ENCODE measurements at places on chromosomes 2 and 18.

- DNase-seq: peak; percentile 62
Measured at GRCh38 chr2:196586511-196586991, 53.0 kb upstream of the CCDC150 start.

DNA sequence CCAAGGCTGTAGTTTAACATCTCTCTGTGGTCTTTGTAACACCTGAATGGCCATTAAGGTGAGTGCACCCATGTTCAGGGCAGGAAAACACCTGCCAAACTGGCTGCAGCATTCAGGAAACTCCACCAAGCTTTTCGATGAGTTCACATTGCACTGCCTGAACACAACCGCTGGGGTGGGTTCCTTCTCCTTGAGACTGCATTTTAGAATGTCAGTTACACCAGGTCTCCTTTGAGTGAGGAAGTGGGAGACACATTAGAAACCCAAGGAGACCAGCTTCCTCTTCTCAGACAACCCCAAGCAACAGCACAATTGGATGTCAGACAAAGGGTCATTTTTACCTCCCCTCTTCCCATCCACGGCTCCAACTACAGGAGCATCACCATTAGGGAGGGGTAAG lies 35.2 kb downstream of the CYRIA start:
- no peak for DNase-seq

DNA sequence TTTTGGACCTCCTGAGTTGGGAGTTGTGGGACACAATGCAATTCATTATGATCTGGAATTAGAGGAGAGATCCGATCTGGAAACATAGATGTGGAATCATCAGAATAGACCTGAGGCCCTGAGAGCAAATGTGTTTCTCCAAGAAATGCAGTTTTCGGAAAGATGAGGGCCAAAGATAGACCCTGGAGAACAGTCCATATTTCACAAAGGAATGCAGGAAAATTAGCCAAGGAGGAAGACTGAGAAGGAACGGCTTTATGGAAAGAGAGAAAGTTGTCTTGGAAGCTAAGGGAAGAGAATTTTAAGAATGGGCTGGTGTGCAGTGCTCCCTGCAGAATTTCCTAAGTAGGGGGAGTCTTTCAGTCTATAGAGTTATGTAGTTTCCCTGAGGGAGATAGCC lies 11.1 kb upstream of the ZNF532 start:
- no peak for DNase-seq

GRCh38 chr2:172242961-172243360 lies 140.3 kb upstream of the DLX2 start:
- no peak for DNase-seq
